Stimulated activated CD4-positive, alpha-beta T cell treated with anti-CD3 and anti-CD28 coated beads, Interleukin-15, amount 100 ng/mL, for 48 hours (primary cell): ENCODE measurements at places on chromosomes 3 and 15.
A peak's percentile ranks its signal among the peaks of the same experiment; 100 is the strongest.

DNA sequence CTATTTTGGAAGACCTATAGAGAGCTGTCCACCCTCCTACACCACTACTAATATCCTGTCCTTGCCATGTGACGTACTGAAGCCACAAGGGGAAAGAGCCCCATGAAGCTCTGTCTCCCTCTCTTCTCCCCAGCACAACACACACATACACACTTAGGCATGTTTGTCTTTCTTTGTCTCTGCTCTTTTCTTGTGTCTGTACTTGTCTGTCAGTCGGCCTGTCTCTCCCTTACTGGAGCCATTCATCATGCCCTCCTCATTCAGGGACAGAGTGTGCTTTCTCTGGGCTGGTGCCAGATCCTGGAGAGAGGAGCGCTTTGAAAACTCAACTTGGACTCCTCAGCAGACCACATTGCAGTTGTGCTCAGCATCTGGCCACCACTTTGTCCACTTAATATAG lies 47.6 kb downstream of the PSMD6 start:
- DNase-seq: no peak

DNA sequence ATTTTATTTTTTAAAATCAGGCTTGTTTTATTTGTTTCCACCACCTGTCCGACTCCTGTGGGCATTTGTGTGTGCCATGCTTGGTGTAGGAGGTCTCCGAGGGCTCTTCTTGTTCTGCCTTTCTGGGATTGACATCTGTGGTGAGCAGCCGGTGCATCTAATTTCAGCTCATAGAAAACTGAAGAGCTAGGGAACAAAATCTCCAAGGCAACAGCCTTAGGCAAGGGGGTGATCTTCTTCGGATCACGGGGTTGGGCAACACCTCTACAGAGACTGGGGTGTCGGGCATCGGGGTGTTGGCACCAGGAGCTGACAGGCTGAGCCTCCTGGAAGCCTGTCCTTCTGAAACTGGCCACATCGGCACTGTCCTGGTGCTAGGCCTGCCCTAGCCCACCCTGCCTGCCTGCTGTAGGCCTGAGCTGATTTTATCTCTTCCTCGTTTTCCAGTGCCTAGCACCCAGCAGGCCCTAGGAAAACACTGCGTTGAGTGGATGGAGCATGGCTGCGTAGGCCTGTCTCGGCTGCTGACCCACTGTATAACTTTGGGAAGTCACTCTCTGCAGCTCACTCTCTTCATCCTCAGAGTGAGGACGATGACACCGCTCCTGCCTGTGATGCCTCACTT lies 10.3 kb downstream of the CHCHD6 start:
- no peak for DNase-seq

DNA sequence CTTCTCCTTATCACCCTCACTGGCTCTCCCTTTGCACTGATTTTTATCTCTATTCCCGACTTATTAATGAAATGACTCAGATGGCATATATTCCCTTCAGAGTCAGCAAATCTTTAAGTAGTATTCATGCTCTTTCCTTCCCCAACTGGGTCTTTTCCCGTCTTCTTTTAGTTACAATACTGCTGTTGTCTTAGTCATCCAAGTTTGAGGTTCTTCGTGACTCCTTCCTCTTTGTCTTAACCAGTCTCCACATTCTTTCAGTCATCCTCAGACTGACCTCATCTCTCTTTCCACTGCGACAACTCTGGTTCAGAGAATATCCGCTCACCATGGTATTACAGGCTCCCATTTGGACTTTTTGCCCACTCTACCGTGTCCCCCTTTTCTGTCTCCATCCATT lies 12.4 kb downstream of the WDR5B start:
- no peak for DNase-seq

GRCh38 chr3:196163666-196164493 lies 47.3 kb downstream of the ZDHHC19 start:
- DNase-seq: no peak

GRCh38 chr3:188546835-188547670 lies 393.1 kb downstream of the LPP start:
- DNase-seq: no peak

DNA sequence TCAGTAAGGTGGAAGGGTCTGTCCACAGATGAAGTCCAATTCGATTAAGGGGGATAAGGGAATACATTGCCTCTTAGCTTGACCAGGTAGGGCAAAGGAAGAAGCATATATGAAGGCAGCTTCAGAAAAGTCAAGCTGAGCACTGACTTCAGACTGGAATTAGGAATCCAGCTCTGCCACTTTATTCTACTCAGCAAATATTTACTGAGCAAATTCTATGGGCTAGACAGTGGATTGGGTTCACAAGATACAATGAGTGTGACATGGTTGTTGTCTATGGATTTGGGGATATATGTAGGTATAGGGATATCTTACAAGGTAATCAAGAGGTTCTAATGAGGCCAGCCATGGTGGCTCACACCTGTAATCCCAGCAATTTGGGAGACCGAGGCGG lies 526 bp downstream of the ADIPOQ start:
- no peak for DNase-seq

- peak; percentile 46 for DNase-seq
Observed at GRCh38 chr3:186506857-186507256, 37.3 kb downstream of the CRYGS start.

DNA sequence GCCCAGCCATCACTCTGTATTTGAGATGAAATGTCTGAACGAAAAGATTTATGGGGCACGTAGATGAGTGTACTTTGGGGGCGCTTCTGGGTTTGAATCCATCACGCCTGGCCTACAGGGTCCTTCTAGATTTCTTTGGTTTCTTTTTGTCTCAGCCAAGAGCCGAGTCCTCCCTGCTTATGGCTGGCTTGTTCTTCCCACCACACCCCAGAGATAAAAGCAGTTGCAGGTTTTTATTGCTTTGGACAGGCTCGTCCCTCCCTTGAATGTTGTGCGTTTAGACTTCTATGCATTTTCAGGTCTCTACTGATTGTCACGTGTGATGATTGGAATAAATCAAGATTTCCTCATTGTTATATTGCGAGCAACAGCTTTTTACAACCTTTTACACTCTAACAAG lies 104.8 kb upstream of the CHRNA7 start:
- DNase-seq: no peak

DNA sequence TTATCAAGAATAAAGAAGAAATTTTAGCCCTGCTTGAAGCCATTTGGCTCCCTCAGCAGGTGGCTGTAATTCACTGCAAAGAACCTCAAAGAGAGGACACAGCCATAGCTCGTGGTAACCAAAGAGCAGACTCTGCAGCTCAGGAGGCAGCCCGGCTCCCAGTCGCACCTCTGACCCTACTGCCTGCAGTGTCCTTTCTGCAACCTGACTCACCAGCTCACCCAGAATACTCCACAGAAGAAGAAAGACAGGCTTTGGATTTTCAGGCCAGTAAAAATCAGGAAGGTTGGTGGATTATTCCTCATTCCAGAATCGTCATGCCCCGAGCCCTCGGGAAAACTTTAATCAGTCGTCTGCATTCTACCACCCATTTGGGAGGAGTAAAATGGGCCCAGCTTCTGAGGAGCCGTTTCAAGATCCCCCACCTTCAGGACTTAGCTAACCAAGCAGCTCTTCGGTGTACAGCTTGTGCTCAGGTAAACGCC lies 38.6 kb downstream of the ZBTB11 start:
- DNase-seq: no peak

DNA sequence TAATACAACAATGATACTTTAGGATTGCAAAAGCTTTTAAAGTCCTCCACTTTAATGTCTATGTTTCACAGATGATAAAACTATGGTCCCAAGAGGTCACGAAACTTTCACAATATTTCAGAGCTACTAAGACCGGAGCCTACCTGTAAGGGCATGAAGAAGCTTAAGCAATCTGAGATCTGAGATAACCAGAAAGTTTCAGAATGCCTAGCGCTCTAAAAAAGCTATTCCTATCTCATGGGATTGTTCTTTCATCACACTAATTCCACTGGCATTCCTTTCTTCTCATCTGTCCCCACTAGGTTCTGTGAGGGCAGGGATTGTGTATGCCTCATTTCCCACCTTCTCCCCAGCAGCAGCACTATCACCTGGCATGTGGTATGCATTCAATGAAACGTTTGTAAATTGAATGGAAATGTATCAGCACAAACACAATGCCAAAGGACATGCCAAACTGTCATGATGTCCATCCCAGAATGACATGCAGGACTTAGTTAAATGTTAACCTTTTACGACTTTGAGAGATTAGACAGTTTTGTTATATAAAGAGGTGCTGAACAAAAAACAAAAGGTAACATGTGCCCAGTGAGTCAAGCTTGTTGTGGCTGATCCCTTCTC lies 104.7 kb upstream of the NR2F2 start:
- DNase-seq: no peak

GRCh38 chr3:53226841-53227407 lies 28.9 kb downstream of the TKT start:
- no peak for DNase-seq

- no peak for DNase-seq
Observed at GRCh38 chr3:66483409-66483906, 17.4 kb downstream of the LRIG1 start.

GRCh38 chr3:85567071-85567676 lies 608.4 kb downstream of the CADM2 start:
- DNase-seq: peak; percentile 13

DNA sequence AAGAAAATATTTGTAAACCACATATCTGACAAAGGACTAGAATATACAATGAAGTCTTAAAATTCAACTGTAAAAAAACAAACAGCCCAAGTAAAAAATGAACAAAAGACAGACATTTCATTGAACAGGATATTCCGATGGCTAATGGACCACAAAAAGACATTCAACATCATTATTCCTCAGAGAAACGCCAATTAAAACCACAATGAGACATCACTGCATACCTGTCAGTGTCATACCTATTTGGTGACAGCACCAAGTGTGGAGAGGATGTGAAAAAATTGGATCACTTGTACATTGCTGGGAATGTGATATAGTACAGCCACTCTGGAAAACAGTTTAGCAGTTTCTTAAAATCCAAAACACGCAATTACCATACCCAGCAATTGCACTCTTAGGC lies 29.9 kb upstream of the TJP1 start:
- no peak for DNase-seq

DNA sequence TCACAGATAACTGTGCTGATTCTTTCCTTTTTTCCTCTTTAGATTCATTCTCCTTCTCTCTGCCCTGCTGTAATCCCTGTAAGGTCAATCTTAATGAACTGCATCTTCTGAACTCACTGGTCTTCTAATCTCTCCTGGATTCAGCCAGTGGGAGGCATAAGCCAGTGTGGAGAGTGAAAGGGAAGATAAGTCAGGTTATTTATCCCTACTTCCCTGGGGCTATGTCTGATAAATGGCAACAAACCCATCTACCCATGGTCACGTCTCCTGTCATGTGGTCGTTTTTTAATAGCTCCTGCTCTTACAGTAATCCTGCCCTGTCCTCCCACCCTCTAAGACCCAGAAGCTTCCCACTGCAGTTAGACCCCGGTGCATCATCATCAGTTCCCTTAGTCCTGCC lies 199.6 kb upstream of the NAALADL2 start:
- no peak for DNase-seq

GRCh38 chr3:126422121-126422520 lies 27.4 kb downstream of the CFAP100 start:
- DNase-seq: no peak
